ENCODE measurements at places on chromosomes 7 and 10. TPM values are rescaled to one million over a fixed set of nuclear protein-coding genes. Genes with fewer than 3 reads are reported as not detected.

HOXA3 gene
- 5.5 TPM for total RNA-seq

MYPN gene
- not detected for total RNA-seq

TMEM176A gene
- total RNA-seq: 12.6 TPM

VSTM4 gene
- total RNA-seq: 24.3 TPM

HILPDA gene
- 10.5 TPM for total RNA-seq

ADD3 gene
- 35.9 TPM for total RNA-seq

ZEB1 gene
- total RNA-seq: 27.5 TPM

FXYD4 gene
- not detected for total RNA-seq

CPED1 gene
- 30.4 TPM for total RNA-seq

MMRN2 gene
- total RNA-seq: 68.0 TPM

POR gene
- 160 TPM for total RNA-seq

COL13A1 gene
- total RNA-seq: 15.1 TPM

ANKRD1 gene
- total RNA-seq: 132 TPM

TSPAN12 gene
- total RNA-seq: 44.2 TPM

BUD31 gene
- 76.6 TPM for total RNA-seq

FAM221A gene
- total RNA-seq: 7.9 TPM

HEPACAM2 gene
- 0.30 TPM for total RNA-seq

PLXDC2 gene
- 129 TPM for total RNA-seq

SLC26A5 gene
- total RNA-seq: 3.1 TPM
